Activated effector memory CD4-positive, alpha-beta T cell treated with Interleukin-2 at 50 U/mL for 16 hours (primary cell): ENCODE measurements at places on chromosomes 2 and 18.

- DNase-seq: no peak
These were observed 47.3 kb upstream of the FZD7 start for GRCh38 chr2:201986463-201986735.

GRCh38 chr2:200693836-200694470 lies 108.1 kb downstream of the AOX1 start:
- DNase-seq: no peak

DNA sequence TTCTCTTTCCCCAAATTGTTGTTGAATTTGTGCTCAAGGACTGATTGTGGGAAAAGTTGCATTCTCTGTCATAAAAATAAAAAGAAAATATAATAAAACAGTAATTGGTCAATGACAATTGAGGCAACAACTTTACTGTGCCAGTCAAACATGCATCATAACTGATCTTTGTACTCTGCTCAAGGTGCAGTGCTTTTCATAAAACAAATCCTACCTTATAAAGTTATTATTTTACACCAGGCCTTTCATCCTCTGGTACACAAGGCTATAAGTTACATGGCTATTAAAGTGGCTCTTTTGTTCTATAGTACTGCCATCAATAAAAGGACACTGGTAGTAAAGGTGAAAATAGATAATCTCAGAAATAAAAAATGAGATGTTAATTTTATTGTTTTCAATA lies 761.9 kb downstream of the SATB2 start:
- DNase-seq: no peak

- DNase-seq: no peak
These were observed 28.9 kb downstream of the ZNF532 start for GRCh38 chr18:58893388-58894099.

DNA sequence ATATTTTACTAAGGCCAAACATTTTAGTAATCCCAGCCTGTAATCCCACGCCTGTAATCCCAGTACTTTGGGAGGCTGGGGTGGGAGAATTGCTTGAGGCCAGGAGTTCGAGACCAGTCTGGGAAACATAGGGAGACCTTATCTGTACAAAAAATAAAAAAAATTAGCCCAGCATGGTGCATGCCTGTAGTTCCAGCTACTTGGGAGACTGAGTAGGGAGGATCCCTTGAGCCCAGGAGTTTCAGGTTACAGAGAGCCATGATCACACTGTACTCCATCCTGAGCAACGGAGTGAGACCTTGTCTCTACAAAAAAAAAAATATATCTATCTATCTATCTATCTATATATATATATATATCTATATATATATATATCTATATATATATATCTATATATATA lies 19.1 kb downstream of the KLHL23 start:
- no peak for DNase-seq

- DNase-seq: no peak
These were observed 8.6 kb downstream of the PARD6G start for GRCh38 chr18:80238651-80239260.

DNA sequence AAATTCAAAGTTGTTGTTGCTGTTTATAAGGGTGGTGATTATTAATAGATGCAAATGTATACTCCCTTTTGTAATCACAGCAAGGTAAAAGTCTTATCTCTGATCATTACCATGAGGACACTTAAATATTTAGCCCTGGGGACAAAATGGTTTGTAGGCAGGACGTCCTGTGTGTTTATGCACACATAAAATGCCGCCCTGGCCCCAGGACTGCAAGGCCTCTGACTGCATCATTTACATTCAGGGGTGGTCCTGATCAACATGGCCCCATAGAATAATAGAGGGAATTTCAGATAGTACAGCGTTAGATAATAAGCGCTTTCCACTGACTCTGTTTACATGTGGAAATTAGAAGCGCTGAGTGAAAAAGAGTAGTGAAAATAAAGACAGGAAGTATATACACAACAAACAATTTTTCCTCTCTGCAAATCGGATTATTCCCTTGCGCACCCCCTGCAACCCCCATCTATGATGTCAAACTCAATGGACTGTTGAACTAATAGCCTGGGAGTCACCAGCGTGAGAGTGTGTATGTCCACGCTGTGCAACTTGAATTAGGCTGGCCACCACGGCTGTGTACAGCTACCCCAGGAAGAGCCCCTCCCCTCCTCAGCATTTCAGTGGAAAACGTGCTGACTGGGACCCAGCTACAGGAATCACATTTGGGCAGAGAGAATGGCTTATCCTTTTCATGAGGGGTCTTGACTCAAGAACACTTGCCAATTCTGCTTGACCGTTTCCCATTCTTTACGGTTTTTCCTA lies 291.5 kb downstream of the SOX11 start:
- DNase-seq: no peak

DNA sequence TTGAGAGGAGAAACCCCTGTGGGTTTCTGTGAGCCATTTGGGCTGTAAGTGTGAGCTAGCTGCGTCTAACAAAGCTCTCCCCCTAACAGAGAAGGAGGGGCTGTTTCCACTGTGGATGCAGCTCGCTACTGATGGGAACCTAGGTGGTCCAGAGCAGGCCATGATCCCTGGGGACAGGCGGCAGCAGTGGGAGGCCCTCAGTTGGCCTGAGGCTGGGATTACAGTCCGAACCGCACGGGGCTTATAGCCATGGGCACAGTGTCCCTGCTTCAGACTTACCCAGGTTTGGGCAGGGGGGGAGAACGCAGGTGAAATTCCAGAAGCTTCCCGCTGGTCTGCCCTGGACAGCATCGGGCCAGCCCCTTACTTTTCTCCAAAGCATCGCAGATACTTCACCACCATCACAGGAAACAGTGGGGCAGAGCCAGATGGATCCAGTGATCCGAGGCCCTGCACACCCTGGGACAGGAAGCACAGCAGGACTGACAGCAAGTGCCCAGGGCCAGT lies 139.4 kb downstream of the SEPTIN10 start:
- no peak for DNase-seq

DNA sequence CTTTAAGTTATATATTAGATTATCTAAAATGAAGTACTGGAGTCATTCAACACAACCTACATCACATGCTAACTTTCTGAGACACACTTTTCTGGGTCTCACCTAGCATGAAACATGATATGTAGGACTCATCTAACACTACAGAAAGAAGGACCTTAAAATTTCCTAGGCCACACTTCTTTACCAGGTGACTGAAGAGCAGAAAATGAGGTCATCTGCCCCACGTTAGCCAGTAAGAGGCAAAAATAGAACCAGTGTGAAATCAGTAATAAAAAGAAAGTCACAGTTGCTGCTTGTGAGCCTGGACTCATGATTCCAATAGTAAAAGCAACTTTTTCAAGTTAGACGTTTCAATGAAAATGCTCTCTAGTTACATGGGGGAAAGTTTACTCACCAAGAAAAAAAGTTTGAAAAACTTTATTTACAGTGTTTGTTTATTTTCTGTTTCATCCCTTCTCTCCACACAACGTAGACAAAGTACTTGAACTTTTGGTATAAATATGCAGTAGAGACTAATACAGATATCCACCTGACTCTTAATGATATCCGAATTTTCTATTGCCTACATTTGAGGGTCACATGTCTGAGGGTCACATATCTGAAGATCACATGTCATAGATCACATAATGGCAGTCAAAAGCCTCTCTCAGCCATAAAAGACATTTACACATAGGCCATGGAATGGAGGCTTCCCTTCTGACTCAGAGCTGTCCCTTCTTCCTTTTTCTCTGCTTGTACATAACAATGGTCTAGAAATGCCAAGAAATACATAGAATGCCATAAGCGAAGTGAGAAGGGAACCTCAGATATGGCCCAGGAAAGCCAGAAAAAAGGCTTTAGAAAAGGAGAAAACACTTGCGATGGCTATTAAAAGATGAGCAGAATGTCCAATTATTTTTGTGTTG lies 362.9 kb downstream of the ZEB2 start:
- no peak for DNase-seq

DNA sequence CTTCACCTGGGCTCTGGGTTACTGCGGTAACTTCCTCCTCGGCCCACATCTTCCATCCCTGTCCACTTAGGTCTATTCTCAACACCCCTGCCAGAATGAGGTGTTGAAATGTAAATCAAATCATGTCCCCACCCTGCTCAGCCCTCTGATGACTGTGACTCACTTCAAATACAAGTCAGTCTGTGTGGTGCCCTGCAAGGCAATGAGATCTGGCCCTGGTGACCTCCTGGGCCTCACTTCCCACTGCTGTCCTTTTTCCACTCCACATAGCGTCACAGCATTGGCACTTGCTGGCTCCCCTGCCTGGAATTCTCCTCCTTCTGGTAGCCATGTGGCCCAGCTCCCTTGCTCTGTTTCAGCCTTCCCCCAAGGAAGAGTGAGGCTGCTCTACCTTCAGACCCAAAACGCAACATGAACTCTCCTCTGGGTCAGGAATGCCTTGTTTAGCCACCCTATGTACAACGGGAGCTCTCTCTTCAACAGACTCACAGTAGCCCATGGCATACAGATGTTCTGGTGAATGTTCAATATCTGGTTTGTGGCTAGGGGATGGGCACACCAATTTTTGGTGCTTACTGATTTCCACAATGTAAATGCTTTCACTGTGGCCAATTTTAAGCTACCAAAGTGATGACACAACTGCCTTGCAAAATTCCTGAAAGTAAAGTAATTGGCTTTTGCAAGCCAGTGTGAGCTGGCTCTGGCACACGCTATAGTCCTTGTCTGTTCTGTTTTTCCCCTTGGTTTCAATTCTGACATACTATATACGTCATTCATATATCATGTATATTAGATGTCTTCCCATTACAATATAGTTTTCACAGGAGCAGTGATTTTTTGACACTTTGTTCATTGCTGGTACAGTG lies 550.3 kb upstream of the HS6ST1 start:
- DNase-seq: no peak

- DNase-seq: no peak
These were observed 444.4 kb upstream of the HNRNPA3 start for GRCh38 chr2:176768185-176768584.

DNA sequence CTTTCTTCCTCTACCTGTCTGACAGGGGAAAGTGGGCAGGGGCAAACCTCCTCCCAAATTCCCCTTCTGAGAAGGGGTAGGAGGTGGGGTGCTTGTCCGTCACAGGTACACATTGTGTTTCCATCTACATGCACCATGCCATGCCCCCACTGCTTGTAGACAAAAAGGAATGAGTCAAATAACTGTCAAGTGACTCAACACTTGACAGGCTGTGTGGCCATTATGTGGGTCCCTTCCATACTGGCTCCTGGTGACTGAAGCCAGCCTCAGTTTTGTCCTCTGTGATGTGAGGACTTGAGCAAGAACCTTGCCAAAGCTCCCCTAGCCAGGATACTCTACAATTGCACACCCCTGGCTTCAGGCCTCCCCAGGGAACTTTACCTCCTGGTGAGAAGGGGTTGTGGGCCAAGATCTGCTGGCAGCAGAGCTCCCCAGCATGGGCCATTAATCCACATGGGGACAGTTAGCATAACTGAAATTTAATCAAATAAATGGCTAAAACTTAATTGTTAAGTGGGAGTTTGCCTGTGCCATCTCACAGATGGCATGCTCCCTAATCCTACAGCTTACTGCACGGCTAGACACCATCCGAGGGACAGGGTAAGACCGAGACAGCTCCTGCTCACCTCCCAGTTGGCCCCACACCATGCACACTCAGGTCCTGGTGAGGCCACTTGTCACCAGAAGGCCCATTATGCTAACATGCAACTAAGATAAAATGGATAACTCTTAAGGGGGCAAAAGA lies 140.2 kb downstream of the BCL11A start:
- DNase-seq: no peak

DNA sequence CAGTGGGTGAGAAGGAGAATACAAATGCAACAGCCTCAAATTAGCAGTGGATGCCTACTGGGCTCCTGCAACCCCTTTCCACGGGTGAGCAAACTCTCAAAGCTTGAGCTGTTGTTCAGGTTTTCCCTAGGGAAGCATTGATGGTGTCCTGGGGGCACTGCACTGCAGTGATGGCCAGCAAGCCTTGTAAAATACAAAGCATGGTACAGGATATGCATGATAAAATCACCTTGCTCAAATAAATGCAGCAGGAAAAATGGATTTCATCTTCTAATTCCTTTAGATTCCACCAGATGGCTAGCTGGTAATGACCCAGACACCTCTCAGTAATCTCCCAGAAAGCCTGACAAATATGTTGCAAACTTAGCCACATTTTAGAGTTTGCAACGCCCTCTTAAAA lies 698.2 kb downstream of the TRIB2 start:
- DNase-seq: no peak

GRCh38 chr18:49988733-49989132 lies 175.4 kb upstream of the ACAA2 start:
- DNase-seq: no peak

GRCh38 chr2:11305338-11305737 lies 39.1 kb downstream of the ROCK2 start:
- DNase-seq: no peak

GRCh38 chr18:47953471-47953931 lies 23.0 kb upstream of the SMAD2 start:
- DNase-seq: peak; percentile 3

- no peak for DNase-seq
These were observed 9.0 kb downstream of the TMEM247 start for GRCh38 chr2:46488389-46488788.

GRCh38 chr2:117771969-117772630 lies 42.4 kb upstream of the DDX18 start:
- no peak for DNase-seq

DNA sequence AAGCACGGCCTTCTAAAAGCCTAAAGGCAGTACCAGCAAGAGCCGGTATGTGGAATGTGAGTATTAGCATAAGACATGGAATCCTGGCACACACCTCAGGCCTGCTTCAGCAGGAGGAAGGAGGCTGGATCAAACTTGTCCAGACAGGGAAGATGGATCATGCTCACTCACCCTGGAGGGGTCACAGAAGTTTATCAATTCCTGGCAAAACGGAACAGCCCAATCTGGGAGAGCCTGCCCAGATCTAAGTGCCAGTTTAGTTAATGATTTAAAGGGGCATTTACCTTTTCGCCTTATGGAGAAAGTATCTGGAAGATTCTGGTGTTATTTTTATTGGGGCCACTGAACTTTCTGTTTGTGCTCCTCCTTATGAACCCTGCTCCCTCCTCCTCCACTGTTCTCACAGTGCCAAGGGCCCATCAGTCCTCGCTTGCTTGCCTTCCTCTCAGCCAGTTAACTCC lies 58.3 kb upstream of the NFE2L2 start:
- no peak for DNase-seq

GRCh38 chr2:201807452-201807999 lies 1.2 kb downstream of the CDK15 start:
- no peak for DNase-seq

- DNase-seq: no peak
These were observed 145.0 kb downstream of the SRBD1 start for GRCh38 chr2:45466053-45466452.

DNA sequence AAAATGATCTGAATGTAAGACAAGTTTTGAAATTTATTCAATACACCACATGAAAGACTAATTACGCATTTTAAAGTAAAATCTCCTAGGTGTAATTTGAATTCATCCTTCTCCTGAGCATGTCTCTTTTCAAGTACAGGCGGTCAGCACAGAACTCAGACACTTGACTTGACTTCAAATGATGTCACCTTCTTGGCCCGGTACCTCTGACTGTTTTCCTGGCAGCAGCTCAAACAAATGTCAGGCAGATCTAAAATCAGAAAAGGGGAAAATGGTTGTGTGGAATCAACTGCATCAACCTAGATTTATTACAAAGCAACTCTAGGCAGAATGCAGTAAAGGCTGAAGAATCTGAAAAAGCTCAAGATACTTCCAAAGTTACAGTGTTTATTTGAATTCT lies 11.4 kb upstream of the PROKR1 start:
- no peak for DNase-seq
